ENCODE measurements at places on chromosomes 5 and 9.

- no peak for DNase-seq
These were observed 10.5 kb upstream of the FRMPD1 start for GRCh38 chr9:37640246-37640645.

DNA sequence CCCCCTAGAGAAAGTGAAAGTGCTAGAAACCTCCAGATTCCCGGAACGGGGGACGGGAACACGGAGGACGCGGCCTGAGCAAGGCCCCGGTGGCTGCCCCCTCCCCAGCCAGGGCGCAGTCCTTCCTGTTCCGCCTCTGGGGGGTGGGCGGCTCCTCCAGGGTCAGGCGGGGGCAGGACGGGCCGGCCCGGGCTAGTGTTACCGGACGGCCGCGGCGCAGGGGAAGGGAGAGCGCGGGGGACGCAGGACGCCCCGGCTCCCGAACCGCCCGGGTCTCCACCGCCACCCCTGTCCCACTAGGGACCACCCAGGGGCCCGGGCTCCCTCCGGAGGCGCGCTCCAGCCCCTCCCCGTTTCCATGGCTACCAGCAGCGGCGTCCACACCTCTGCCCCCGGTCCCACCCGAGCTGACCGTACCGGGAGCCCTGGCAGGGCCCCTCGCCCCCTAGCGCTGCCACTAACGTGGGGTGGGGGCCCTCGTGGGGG, 579 bp downstream of the SLC12A7 start:
- DNase-seq = no peak

GRCh38 chr5:177458912-177459350, 12.3 kb downstream of the PRR7 start:
- no peak for DNase-seq

- peak; percentile 7 for DNase-seq
These were observed 2.5 kb upstream of the TMEM174 start for GRCh38 chr5:73170522-73170921.

GRCh38 chr5:174736331-174736721, 11.9 kb downstream of the MSX2 start:
- no peak for DNase-seq

DNA sequence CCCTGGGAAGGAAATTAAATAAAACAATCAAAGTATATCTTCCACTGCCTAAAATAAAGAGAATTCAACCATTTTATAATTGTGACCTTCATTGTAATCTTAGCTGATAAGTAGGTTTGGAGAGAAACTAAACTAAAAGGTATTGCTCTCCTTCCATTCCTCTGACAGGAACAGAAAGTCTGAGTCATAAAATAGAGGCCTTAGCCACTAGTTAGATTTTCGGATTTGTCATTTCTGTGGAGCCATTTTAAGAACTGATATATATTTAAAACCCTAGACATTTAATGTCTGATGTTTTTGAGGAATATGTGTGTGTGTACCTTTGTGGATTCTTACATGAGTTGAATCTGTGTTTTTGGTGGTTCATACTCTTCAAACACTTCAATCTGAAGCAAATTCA, 11.8 kb upstream of the TMC1 start:
- no peak for DNase-seq

DNA sequence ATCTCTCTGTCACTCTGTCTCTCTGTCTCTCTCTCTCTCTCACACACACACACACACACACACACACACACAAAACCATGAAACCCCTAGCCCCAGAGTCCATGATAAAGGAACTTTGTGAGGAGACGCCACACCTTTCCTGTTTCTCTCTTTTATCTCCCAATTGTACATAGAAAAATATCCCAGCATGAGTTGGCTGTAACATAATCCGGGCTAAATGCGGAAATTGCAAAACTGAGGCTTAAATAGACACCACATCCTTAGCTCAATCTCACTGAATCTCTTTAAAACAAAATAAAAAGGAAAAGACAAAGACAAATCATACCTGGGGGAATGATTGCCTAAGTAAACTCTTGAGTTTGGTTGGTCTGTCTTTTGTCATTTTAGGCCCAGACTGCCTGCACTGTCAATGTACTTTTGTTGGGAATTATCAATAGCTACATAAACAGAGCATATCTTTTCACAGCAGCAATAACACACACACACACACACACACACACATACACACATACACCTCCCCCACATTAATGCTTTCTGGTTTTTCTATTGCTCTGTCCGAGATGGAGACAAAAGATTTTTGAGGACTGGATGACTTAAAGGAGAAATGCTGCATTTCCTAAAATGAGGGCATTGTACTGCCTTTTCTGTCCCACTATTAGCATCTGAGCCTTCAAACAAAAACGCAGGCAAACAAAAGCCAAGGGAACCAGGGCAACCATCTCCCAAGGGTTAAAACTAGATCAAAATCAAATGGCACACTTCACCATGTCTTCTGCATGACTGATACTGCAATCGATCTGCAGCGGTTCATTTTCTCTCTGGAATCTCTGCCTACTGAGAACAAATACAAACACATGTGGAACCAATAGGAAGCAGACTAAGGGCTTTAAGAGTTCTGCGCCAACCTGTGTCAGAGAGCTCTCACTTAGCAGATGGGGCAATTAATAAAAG, 321.5 kb downstream of the NFIB start:
- DNase-seq = no peak

GRCh38 chr5:3997670-3998069, 402.0 kb downstream of the IRX1 start:
- no peak for DNase-seq

DNA sequence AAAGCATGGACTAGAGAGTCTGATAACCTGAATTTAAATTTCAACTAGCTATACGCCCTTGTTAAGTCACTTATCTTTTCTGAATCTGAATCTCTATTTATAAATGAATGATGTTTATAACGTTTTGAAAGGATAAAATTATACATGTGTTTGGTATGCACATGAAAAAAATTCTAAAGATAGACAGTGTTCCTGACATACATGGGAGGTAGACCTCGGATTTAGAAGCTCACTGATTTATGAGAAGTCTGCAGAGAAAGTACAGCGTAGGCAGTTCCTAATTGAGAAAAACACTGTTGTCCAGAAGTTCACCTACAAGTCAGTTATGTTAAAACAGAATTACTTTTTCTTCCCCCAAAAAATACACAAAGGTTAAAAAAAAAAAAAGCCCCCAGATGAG, 26.6 kb downstream of the MPDZ start:
- DNase-seq = no peak

- no peak for DNase-seq
These were observed 364.6 kb downstream of the CDH10 start for GRCh38 chr5:24280215-24280614.

DNA sequence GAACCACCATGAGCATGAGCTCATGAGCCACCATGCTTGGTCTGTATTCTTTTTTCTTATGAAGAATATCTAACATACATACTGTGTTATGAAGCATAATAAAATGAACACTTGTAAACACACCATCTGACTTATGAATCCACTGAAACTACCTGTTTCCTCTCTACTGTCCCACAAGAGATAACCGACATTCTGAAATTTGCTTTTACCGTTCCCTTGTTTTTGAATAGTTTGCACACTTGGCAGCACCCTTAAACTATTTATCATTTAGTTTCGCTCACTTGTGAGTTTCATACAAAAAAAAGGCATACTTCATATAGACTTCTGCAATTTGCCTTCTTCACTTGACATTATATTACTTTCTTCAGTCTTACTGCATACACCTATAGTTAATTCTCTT, 8.9 kb downstream of the LARS1 start:
- DNase-seq = no peak

- DNase-seq = no peak
These were observed 100.5 kb downstream of the PALM2AKAP2 start for GRCh38 chr9:109880276-109881169.

DNA sequence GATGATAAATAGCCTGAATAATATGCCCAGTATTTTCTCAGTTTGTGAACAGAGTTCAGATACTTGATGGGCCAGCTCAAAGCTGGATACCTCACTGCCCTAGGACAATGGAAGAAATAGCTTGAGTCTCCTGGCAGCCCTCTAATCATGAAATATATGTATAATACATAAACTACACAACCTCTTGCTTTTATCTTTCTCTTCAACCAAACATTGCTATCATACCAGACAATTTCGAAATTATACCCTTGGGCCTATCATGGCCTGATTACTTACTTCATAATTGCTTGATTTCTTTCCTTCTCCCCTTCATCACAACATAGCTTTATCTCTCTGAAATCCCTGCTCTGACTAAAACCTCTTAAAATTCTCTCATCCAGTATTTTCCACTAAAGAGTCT, 1144.9 kb upstream of the C9orf72 start:
- no peak for DNase-seq

GRCh38 chr5:54415896-54416601, 39.5 kb upstream of the HSPB3 start:
- DNase-seq = no peak

DNA sequence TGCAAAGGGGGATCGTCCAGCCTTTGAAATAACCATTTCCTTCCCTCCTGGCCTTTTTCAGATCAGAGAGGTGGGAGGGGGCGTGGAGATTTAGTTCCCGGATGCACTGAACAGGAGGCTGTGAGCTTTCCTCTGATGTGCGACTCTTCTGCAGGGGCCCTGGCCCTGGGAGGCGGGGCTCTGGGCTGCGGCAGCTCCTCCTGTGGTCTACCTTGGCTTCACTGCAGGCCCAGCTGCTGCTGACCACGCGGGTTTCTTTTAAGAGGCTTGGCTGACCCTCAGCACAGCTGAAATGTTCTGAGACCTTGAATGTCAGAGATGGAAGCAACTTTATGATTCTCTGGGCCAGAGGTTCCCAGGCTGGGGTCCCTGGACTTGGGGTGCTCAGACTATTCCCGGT, 27.0 kb upstream of the COL15A1 start:
- DNase-seq = no peak

DNA sequence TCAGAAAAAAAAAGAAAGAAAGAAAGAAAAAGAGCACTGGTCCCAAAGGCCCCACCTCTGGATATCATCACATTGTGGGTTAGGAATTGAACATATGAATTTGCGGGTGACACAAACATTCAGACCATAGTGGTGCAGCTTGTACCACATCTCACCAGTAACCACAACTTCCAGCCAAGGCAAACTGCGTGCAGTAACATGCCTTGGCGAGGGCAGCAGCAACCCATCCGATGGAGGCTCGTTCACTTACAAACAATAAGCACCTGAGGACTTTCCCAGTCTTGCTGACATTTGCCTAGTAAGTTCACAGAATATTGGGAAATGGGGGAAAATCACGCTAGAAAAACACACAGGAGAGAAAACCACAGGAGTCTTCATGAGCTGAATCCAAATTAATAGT, 508.1 kb downstream of the ZNF608 start:
- DNase-seq = no peak

- no peak for DNase-seq
These were observed 41.3 kb downstream of the NTRK2 start for GRCh38 chr9:84710701-84711397.

DNA sequence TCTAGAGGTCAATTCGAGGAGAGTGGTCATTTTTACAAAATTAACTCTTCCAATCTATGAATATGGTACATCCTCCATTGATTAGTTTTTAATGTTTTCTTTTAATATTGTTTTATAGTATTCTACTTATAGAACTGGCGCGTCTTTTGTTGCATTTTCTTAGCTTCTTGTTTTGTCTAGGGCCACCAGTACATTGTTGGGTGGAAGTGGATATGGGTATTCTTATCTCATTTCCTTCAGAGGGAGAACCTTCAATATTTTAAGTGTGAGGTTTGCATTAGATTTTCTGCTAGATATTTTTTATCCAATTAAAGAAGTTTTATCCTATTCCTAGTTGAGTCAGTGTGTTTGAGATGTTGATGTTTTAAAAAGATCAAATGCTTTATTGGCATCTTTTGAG, 69.8 kb downstream of the RPS23 start:
- no peak for DNase-seq

DNA sequence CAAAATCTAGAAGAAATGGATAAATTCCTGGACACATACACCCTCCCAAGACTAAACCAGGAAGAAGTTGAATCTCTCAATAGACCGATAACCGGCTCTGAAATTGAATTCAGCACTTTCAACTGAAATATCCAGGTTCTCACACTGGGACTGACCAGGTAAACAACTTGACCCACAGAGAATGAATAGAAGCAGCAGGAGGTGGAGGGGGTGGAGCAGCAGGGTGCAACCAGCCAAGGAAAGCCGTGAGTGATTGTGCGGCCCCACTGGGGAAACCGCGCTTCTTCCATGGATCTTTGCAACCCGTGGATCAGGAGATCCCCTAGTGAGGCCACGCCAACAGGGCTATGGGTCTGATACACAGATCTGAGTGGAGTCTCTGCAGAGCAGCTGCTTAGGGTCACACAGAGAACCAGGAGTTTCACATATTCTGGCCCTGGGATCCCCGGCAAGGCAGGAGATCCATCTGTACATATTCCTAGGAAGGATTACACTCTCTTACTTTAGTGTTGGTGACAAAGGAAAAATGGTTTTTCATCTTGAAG, 181.5 kb downstream of the SLCO4C1 start:
- DNase-seq = no peak

DNA sequence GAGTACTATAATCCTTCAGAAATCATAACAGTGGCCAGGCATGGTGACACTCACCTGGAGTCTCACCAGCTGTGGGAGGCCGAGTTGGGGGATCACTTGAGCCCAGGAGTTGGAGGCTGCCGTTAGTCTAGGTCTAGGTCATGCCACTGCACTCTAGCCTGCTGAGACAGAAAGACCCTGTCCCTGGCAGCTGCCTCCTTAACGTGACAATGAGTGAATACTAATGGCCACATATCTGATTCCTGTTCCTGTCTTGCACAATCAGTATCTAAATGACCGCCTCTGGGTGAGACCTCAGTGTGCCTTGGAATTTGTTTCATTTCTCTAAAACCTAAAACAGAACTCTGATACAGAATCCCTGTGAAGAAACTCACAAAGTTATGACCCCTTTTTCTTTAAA, 131.0 kb upstream of the DAB2 start:
- DNase-seq = no peak

DNA sequence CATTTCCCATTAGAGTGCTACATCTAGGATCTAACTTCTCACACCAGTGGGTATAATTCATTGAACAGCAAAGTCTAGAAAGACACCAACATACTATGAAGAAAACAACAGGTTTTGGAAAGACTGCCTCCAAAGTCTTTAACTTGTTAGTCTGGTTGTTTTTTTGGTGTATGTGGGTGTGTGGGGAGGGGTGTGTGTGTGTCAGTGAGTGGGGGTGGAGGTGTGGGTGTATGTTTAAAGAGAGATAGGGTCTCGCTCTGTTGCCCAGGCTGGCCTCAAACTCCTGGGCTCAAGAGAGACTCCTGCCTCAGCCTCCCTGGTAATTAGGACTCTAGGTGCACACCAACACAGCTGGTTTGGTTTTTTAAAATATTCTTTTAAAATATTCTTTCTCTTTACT, 59.7 kb downstream of the AP3B1 start:
- DNase-seq = no peak

DNA sequence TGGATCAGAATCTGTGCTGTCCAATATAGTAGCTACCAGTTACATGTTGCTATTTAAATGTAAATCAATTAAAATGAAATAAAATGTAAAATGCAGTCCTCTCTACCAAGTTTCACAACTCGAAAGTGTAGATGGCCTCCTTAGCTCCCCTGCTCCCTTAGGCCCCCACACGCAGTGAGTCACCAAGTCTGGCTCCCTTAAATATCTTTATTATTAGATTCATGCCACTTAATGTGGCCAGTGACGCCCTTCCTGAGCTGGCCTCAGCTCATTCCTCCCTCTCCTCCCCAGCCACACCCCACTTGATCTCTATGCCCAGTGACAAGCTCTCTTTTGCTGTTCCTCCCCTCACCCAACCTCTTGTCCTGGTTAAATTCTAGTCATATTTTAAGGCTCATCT, 88.4 kb upstream of the DNAH5 start:
- DNase-seq = no peak

GRCh38 chr5:68644971-68645370, 429.4 kb downstream of the PIK3R1 start:
- DNase-seq = no peak
